Right ventricle myocardium inferior (tissue), 1 donor: ENCODE measurements at places on chromosomes 5 and 9.

DNA sequence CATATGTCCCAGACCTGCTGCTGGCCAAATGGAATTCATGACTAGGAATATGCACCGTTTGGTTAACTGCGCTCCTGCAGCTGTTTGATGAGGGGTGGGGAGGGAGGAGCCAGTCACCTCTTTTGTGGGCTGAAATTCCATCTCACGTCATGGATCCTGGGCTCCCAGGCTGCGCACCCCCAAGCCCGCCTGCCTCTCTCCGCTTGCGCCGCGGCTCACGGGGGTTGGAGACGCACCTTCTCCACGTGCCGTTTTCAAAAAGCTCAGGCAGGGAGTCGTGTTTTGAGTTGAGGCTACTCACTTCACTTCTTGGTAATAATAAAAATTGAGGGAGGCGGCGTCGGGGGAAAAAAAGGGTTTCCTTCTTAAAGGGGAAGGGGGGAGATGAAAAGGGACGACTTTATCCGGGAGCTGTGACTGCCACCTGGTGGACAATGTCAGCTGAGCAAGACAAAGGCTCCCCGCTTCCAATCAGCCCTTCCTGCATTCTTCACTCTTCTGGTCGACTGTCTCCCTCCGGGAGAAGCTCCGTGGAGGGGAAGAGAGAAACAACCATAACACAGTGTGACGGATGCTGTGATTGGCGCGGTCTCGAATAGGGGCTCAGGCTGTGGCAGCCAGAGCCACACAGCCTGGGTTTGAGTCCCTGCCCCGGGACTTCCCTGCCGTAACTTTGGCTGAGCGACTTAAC, 15.9 kb upstream of the C5orf47 start:
- DNase-seq: no peak

GRCh38 chr5:116046261-116046660, 14.0 kb downstream of the ARL14EPL start:
- DNase-seq: no peak

DNA sequence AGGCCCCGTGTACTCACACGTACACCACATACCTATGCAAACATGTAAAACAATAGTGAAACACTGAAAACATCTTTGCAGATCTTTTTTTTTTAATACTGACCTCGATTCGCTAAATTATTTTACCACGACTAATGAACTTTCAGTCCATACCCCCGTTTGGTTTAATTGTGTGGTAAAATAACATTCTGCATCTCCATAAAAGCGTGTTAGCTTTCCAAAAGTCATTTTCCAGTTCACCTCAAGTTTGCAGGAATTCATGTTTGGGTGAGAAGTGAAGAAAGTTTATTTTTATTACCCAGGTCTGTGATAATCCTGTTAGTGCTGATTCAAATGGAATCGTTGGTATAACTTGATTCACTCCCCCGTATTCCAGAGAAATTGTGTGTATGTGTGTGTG, 652 bp downstream of the ARSK start:
- DNase-seq: no peak

DNA sequence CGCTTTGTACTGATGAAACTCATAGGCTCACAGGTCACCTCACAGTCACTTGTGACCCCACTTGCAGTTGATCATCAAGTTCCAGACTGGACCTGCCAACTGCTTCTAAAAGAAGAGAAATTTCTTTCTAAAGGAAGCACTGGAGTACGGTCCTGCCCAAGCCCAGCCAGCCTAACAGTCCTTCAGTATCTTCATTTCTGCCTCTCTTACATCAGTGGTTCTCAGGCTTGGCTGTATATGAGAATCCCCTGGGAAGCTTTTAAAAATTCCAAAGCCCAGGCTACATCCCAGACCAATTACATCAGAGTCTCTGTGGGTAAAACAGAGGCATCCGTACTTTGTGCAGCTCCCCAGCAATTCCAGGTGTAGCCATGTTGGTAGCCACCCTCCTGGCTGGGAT, 282.1 kb downstream of the NFIB start:
- no peak for DNase-seq

GRCh38 chr9:21434202-21435014, 5.8 kb upstream of the IFNA1 start:
- DNase-seq: no peak

- DNase-seq: no peak
These were observed 74.0 kb downstream of the MACROH2A1 start for GRCh38 chr5:135324897-135325650.

DNA sequence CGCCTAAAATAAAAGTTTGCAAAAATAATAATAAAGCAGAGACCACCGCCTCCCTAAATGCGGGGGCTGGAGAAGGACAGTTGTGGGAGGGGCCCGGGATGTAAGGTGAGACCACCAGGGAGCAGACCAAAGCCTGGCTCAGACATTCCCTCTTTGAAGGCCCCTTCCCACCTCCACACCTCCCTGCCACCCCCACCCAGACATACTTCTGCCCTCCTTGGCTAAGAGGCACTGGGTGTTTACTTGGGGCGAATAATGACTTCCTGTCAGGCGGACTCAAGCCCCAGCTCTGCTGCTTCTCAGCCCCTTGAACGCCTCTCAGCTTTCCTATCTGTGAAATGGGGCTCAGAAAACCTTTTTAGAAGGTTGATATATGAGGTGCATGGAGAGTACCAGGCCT, 58.8 kb upstream of the GGTA1 start:
- DNase-seq: peak; percentile 20

GRCh38 chr9:131961496-131961880, 118.2 kb downstream of the MED27 start:
- no peak for DNase-seq

DNA sequence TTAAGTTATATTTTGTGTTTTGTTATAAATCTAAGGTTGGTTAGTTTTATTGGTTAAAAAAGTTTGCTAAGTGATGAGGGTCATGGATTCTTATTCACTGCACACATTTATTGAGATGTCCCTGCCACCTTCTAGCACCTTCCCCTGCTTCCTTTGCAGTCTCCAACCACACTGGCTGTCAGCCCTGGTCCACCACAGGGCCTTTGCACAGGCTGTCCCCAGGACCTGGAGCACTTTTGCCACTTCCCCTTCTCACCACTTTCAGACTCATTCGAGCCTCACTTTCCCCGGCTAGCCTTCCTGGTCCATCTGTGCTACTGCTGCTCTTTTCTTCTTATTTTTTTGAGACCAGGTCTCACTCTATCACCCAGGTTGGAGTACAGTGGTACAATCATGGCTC, 45.3 kb downstream of the ARHGAP26 start:
- no peak for DNase-seq

DNA sequence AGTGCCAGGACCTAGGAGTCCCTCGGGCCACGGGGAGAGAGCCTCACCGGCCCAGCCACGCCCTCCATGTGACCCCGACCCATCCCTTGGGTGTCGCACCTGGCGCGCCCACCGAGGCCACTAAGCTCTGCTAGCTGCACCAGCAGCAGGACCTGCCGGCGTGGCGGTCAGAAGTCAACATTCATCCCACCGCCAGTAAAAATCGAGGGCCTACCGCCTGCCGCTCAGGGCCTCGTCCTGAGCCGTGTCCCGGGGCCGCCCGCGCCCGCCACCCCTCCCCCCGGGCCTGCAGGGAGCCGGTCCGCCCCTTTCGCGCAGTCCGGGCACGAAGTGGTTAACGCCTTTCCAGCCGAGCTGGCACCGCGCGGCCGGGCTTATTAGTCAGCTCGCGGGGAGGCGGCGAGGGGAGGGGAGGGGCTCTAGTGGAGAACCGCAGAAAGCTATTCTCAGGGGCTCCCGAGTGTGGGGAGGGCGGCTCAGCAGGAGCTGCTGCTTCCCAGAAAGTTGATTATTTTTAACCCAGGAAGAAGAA, 124.4 kb downstream of the C9orf50 start:
- peak; percentile 98 for DNase-seq

- DNase-seq: no peak
These were observed 57.6 kb downstream of the TMOD1 start for GRCh38 chr9:97559111-97559514.

GRCh38 chr9:124003636-124004349, 7.8 kb upstream of the LHX2 start:
- DNase-seq: no peak

- DNase-seq: no peak
These were observed 103.2 kb downstream of the PDE4D start for GRCh38 chr5:59790376-59790775.

- DNase-seq: no peak
These were observed 98.1 kb downstream of the SREK1 start for GRCh38 chr5:66242050-66242715.

DNA sequence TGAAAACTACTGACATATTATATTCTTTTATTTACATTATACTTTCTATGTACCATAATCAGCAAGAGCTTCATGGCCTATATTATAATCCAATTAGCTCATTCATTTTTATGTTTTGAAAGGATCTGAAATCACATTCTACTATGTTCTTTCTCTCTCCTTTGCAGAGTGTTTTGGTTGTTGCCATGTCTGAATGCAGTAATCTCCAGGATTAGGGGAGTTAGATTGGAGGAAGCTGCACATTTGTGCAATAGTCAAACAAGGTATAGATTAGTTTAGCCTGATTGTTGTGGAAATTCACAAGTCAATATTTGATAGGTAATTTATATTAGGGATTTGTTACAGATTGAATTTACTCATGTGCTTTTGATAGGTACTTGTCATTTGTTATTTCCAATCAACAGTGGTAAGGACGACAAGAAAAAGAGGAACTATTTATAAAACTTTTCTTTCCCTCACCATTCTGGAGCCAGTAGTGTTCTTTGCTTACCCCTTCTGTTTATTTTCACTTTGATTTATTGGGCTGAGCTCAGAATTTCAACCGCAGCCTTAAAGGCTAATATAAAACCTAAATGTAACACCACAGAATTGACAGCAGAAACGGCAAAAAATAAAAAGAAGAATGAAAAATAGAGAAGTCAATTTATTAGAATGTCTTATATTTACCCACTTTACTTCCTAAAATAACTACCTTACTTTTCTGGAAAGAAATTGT, 597.0 kb downstream of the CHSY3 start:
- no peak for DNase-seq

- no peak for DNase-seq
These were observed 75.3 kb downstream of the PIP5K1B start for GRCh38 chr9:68780380-68780712.

- DNase-seq: no peak
These were observed 25.4 kb upstream of the EXOC3 start for GRCh38 chr5:417301-418161.

- no peak for DNase-seq
These were observed 172.1 kb downstream of the FER start for GRCh38 chr5:108919591-108920326.

GRCh38 chr9:649128-650074, 192.1 kb upstream of the DMRT1 start:
- DNase-seq: no peak

DNA sequence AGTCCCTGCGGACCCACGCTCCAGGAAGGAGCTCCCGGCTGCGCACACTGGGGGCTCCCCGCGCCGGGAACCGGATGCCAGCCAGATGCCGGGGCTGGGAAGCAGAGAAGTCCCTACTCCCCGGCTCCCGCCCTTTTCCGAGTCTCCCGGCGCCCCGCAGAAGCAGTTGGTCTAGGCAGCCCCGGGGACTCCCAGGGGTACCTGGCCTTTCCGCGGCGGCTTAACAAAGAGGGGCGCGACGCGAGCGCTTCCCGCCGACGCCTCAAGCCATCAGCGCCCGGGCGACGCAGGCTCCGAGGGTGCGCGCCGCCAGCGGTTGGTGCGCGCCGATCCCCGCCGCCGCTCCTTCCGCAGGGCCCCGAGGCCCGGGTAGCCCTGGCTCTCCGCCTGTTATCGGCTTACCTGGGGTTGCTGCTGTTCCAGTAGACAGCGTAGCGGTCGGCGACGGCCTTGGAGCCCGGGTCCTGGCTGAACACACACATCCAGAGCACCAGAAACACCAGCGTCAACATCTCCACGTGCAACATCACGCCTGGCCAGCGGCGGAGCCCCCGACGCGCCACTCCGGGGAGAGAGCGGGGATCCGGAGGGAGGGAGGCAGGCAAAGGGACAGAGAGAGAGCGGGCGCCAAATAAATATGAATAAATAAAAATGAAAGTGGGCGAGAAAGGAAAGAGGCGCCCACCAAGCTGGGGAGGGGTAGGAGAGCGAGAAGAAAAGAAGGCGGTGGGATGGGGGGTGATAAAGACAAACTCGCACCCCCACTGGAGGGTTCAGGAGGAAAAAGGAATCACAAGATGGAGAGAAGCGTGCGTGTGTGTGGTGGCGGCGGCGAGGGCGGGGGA, 428 bp downstream of the EFNA5 start:
- DNase-seq: peak; percentile 52

DNA sequence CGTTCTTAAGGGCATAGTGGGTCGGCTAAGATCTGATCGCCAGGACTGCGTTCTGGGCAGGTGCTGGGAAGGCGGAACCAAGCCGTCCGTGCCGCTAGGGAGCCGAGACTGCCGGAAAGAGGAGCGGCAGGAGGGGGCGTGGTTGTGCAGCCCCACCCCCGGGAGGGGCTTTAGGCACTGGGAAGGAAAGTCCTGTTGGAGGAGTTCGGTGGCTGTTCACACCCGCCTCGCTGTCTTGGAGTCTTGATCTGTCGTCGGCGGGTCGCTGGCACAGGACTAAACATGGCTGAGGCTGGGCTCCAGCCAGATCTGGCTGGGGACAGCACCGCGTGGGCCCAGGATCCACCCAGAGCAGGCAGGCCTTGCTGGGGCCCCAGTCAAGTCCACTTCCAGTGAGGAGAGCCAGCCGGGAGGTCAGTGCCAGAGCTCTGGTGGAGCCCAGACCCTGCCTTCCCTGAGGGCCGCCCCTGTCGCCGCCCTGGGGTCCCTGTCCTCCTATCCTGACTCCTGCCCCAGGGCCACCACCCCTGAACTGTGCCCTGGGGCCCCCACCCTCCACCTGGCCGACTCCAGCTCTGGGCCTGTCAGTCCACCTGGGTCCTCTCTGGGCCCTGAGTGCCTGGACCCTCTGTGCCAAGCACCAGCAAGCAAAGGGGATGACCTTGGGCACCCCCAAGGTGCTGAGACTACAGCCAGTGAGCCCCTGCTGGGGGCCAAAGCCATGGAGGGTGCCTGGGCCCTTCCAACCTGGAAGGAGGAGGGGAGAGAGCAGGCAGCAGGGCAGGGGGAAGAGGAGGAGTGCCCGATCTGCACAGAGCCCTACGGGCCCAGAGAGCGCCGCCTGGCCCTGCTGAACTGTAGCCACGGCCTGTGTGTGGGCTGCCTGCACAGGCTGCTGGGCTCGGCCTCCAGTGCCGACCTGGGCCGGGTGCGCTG, 4.5 kb downstream of the RNF208 start:
- DNase-seq: peak; percentile 83

GRCh38 chr9:36521148-36521547, 51.5 kb upstream of the MELK start:
- DNase-seq: no peak

DNA sequence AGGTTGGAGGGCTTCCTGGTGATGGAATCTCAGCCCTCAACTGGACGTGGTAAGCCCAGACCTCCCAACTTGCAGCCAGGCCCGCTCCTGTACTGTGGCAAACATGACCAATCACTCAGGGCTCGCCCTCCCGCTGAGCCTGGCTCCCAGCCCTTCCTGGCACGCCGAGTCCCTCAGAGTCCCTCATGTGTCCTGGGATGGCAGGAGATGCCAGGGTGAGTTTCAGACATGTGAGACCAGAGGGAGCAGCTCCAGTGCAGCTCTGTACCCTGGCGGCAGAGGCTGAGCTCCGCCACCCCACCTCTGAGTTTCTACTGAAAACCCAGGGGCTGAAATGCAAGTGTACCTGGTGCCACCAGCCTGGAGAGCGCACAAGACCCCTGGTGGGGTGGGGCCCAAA, 42.0 kb upstream of the RXRA start:
- DNase-seq: peak; percentile 79

- DNase-seq: no peak
These were observed 1.3 kb downstream of the LCP2 start for GRCh38 chr5:170296036-170296934.
